Left lobe of liver (tissue), 2 donors: ENCODE measurements at places on chromosomes 2 and 18. TPM values are rescaled to one million over a fixed set of nuclear protein-coding genes. Genes with fewer than 3 reads are reported as not detected.

GRCh38 chr2:23485841-23486683 lies 101.1 kb downstream of the KLHL29 start:
- no peak for DNase-seq

DNA sequence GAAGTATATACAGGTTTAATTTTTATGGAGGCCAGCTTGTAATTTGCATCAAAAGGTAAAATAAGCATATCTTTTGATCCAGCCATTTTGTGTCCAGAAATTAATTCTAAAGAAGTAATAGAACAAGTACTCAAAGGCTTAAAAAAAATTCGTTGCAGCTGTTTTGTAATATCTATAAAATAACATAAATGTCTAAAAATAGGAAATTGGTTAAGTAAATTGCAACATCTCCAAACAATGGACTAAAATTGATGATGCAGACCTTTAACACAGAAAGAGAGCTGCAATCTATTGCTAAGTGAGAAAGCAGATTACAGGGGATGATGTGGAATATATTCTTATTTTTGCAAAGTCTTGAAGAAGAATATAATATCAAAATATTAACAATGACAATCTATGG lies 19.4 kb downstream of the AAK1 start:
- DNase-seq = no peak

- DNase-seq = no peak
These were observed 374.0 kb downstream of the NCKAP5 start for GRCh38 chr2:133194362-133194655.

DNA sequence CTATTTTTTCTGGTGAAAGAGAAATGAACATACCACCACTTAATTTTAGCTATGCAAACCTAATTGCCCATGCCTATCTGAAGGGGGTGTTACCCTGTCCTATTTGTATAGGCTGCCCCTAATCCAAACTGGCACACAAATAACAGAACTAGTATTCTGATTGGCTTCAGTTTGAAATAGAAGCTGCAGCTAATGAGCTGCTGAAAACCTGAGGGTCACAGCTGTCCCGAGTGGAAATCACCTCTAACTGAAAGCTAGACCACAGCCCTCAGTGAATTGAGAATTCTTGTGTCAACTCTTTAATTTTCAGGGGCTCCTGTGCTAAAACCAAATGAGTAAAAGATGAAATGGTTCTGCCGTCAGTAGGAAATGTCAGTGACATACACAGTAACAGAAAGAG lies 28.7 kb downstream of the CCDC141 start:
- DNase-seq = no peak

GRCh38 chr18:42183746-42184145 lies 228.7 kb downstream of the PIK3C3 start:
- no peak for DNase-seq

SERPINB10 gene
- total RNA-seq = not detected

ASIC4 gene
- 0.05 TPM for total RNA-seq

SFTPB gene
- total RNA-seq = 9.8 TPM

PCARE gene
- total RNA-seq = not detected
